ENCODE measurements at places on chromosomes 11 and 22.

DNA sequence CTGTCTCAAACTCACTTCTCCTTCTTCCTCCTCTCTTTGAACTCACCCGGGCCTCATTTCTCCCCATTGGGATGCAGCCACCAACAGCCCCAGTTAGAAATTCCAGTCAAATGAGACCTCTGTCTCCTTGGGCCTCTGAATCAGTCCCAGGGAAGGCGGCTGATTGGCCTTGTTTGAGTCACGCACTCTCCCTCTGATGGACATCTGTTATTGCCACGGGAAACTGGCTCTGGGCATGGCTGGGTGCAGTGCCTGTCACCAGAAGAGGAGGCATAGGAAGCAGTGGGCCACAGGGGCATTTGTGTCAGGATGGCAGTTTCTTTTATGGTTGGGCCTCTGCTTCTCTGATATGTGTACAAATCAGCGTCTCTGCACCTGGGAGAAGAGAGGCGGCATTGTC is 9.6 kb upstream of the WNT11 start:
- DNase-seq = no peak

DNA sequence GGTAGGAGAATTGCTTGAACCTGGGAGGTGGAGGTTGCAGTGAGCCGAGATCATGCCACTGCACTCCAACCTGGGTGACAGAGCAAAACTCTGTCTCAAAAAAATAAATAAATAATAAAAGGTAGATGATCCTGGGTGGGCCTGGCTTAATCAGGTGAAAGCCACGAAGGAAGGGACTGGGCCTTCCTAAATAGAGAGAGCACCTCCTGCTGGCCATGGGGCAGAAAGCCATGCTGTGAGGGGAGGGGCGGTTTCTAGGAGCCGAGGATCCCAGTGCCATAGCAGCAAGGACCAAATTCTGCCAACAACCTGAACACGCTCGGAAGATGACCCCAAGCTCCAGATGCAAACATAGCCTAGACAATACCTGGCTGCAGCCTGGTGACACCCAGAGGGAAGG is 24.5 kb upstream of the DGKZ start:
- no peak for DNase-seq

DNA sequence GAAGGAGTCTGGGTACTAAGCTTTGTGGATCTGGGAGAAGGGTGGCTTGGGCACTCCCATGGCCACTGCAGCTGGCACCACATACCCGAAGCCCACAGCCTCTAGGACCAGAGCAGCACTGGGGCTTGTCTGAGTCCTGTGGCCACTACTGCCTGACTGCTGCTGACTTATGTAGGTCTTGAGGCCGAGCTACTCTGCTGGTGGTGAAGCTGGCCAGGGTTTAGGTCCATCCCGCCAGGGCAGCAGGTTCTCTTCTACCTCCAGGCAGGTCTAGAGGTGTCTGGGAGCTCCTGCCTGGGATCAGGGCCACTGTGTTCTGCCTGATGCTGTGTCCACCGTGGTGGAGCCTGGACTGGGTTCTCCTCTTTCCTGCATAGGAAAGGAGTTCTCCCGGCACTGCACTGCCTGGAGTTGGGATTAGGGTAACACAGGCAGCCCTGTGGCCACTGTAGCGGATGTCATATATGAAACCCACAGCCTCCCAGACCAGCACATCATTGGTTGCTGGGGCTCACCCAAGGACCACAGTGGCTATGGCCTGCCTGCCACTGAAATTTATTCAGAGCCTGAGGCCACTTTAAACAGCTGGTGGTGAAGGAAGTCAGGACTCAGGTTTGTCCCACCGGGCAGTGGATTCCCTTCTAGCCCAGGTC is 109.8 kb upstream of the SERPIND1 start:
- no peak for DNase-seq

- DNase-seq = no peak
Observed at GRCh38 chr11:63343130-63343529, 26.5 kb upstream of the SLC22A9 start.

DNA sequence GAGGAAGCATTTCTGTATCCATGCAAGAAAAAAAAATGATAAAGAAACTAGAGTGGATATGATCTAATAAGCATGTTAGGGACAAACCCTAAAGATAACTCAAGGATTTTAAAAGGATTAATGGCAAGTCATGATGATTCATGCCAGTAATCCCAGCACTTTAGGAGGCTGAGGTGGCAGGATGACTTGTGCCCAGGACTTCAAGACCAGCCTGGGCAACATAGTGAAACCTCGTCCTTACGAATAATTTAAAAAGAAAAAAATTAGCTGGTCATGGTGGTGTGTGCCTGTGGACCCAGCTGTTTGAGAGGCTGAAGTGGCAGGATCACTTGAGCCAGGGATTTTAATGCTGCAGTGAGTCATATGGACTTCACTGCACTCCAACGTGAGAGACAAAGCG is 145.5 kb upstream of the BLID start:
- no peak for DNase-seq

GRCh38 chr22:27456696-27457503 is 344.7 kb downstream of the MN1 start:
- no peak for DNase-seq

DNA sequence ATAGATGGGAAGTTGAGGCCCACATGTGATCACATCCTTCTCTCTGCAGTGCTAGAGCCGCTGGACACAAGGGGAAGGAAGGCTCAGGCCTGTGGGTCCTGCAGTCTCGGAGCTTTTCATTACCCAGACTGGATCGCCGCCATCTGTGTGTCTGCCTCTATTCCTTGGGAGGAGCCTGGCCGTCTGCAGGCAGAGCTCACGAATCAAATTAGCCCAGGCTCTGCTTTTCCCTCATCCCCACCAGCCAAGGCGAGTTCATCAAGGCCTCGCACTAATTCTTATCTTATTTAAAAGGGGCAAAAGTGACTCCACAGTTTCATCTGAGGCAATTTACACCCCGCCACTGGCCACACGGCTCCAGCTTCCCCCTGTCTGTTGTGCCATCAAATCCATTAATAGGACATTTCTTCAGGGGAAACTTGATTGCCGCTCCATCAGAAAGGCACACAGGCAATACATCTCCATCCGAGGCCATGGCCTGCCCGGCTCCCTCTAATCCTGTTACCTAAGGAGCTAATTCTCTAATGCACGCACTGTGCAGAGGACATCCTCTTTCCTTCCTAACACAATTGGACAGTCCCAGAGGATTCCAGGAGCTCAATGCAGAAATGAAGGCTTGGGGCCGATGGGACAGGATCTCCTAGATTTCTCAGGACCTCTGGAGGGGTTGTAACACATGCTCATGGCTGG is 3.3 kb upstream of the HTR3A start:
- DNase-seq = no peak

DNA sequence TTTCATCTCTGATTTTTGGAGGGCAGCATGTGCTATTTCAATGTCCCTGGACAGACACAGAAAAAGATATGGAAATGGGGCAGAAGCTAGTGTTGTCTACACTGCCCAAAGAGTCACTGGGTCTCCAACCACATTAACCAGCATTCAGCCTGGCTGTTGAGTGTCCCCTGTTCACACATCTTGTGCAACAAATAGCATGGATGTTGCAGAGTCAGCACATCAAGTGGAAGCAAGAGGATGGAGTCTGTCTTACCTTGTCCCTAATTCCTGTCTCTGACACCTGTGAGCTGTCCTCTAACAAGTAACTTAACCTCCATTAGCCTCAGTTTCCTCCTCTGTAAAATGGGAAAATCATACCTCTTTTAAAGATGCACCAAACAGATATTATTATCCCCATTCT is 60.2 kb downstream of the RCN1 start:
- DNase-seq = no peak

GRCh38 chr11:79758325-79758724 is 317.5 kb upstream of the TENM4 start:
- no peak for DNase-seq

DNA sequence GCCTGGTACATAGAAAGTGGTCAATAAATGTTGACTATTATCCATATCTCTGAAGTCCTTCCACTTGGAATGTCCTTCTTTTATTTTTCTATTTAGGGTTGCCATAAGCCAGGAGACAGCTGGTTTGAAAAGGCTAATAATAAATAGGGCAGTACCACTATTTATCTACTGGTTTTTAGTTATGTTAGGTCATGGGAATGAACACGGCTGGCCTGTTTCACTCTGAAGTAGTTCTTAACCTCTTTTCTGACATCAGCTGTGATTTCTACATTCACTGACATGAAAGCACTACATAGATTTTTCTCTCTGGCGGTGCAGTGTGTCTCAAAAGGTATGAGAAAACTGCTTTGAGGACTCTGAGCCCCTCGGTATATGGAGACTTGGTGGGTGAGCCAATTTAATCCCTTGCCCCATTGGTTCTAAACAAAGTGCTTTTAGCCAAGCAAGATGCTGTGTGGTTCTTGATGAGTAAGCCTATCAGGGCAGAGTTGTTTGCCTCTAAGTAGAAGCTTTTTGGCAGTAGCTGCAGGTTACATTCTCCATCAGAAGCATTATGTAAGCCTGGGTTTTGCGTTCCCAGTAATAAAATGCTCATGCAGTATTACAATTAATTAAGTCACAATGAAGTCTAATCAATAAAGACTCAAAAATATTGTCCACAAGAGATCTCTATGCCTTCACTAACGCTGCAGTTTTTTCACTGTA is 48.7 kb upstream of the APOA1 start:
- no peak for DNase-seq

DNA sequence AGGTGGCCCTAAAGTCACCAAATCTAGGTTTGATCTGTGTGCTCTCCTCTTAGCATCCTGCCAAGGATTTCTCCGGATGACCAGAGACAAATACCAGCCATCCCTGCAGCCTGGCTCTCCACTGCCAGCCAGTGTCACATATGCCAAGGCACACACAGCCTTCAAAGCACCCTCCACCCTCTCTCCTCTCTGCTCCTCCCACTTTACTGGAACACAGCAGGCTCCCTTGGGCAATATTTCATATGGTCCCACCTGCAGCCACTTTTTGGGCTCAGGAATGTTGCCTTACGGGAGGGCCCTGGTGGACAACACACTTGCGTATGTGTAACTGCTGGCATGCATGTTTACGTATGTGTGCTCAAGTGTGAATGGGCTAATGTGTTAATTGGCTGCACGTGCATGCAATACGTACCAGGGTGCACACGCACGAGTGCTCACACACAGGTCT is 183.9 kb downstream of the CEP164 start:
- DNase-seq = no peak

- no peak for DNase-seq
Observed at GRCh38 chr11:94185416-94186084, 56.9 kb downstream of the PANX1 start.

- no peak for DNase-seq
Observed at GRCh38 chr22:50257451-50258360, 3.8 kb downstream of the MAPK12 start.

- no peak for DNase-seq
Observed at GRCh38 chr22:17845327-17845726, 71.1 kb upstream of the BID start.

DNA sequence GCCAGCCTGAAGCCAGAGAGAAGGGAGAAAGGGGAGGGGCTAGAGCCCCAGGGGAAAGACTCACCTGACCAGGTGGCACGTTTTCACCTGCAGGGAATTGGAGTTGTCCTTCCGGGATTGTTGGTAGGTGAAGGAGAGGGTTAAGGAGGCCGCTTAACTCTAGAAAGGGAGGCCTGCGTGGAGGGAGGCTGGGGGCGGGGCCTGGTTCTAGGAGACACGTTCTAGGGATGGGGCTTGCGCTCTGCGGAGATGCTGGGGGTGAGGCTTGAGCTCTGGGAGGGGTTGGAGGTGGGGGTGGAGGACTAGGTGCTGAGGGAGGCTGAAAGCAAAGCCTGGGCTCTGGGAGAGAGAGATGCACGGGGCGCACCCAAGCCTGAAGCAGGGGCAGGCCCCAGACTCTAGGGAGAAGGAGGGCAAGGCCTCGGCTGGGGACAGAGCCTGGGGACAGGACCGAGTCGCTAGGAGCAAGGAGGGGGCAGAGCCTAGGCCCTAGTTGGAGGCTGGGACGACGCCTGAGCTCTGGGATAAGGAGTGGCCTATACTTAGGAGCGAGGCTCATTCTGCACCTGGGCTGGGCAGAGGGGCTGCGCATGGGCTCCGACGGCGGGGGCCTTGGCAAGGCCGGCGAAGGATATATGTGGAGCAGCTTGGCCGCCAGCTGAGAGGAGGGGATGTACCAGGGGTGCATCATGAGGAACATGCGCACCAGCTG is 2.4 kb downstream of the RASGRP2 start:
- DNase-seq = no peak

DNA sequence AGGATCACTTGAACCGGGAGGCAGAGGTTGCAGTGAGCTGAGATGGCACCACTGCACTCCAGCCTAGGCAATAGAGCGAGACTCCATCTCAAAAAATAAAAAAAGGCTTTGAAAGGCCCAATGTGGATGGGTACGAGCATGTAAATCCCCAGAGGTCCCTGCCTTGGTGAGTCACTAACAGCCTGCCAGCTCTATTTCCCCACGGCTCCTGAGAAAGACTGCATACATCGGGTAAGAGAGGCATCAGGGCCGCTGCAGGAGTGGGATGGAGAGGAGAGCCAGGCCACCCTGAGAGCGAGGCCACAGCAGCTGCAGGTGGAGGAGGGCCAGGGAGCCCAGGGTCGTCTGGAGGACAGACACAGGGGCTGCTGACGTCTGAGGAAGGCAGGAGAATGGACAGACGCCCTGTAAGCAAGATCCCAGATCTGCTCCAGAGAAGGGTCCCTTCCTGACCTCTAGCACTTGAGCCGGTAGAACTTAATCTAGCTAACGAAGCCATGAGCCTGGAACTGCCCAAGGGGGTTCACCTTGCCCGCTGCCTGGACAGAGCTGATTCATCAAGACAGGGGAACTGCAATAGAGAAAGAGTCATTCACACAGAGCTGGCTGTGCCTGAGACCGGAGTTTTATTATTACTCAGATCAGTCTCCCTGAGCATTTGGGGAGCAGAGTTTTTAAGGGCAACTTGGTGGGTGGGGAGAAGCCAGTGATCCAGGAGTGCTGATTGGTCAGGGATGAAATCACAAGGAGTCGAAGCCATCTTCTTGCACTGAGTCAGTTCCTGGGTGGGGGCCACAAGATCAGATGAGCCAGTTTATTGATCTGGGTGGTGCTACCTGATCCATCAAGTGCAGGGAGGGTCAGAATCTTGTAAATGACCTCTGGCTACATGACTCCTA is 5.1 kb upstream of the KRTAP5-9 start:
- no peak for DNase-seq

DNA sequence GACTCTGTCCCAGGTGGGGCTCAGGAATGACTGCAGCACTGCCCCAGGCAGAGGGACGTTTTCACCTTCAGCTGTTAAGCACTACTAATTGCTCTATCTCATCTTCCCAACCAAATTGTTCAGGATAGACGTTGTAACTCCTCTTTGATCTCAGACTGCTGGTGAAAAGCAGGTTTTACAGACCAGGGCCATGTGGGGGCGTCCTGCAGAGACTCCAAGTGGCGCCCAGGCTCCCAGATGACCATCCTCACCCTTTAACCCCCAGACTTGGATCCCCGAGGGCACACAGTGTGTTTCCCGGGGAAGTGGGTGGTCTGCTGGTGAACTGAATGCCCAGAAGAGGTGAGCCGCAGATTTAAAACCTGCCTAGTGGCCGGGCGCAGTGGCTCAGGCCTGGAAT is 23.9 kb downstream of the FADD start:
- DNase-seq = no peak
